ENCODE measurements at places on chromosomes 4 and X.

DNA sequence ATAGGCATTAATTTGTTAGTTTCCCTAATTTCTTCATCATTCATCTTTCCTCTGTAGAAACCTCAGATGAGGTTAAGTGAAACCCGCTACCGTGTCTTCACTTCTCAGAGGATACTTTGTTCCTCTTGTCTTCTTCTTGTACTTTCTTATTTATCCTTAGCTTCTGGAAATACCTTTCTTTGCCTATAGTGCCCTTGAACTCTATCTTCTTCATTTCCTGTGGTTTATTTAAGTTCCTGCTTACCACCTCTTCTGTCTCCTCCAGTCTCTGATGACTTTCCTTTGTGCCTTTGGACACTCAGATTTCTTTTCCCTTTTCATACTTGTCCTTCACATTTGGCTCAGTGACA is 159.6 kb upstream of the LEF1 start:
- DNase-seq = no peak

- no peak for DNase-seq
Observed at GRCh38 chrX:148159796-148160195, 178.7 kb downstream of the FMR1NB start.

DNA sequence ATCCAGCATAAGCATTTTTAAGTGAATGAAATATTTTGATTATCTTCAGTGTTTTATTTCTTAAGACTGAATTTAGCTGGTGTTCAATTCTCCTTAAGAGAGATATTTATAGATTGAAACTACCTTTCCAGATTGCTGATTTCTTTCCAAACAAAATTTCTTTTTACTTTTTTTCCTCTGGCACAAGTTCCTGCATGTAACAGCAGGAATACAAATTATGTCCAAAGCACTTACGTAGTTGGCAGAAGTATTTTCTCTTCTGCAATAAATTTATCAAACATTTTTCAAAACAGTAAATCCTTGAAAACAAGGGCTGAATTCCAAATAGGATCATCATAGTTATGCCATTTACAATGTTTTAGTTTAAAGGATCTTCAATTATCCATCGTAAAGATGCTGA is 412.6 kb downstream of the IQCM start:
- DNase-seq = no peak

- no peak for DNase-seq
Observed at GRCh38 chr4:168317621-168318020, 931 bp downstream of the DDX60 start.

DNA sequence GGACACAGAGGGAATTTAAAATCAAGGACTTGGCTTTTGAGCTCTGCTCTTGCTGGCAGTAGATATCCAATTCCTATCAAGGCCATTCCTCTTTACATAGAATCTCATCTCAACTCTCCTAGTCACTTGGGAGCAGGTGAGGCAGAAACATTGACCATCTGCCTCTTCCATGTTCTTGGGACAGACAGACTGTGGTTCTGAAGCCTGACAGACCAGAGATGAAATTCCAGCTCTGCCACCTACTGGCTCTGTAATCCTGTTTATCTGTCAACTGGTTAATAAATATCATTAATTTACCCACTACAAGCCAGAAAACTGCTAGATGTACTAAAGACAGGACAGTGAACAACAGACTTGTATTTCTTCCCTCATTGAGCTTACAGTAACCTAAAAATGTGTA is 300.8 kb downstream of the ADGRL3 start:
- DNase-seq = no peak

- DNase-seq = no peak
Observed at GRCh38 chr4:152459326-152459725, 76.6 kb downstream of the FBXW7 start.

- DNase-seq = no peak
Observed at GRCh38 chr4:129550281-129550785, 454.4 kb downstream of the C4orf33 start.

DNA sequence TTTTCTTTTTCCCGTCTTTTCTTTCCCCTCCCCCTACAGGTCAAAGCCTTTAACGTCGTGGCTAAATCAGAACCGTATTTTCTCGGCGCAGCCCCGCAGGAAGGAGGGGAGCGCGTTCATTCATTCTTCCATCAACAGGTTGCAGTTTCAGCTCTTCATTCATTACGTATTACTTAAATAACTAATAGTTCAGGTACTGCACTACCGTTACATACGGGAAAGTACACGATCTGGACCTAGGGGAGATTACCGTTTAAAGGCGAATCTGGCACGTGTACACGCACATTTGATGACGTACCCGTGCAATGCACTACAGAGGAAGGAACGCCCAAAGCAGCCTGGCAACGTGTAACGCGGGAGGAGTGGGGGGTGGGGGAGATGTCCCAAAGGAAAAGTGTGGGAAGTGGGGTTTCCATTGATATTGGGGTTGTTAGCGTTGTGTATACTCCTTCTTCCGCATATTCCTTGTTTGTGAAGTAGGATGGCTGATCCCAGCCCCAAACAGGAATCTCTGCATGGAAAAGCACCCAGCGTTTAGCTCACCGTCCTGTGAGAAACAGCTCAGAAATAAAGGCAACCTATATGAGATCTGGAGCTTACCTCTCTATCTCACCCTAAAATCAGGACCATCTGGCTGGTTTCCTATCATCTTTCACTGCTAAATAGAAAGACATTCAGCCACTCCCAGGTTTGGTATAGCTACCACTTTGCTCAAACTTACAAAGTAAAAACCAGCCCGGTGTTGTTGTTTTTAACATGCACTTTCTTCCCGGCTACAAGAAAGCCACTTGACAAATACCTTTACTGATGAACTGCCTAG is 585 bp upstream of the SEC24D start:
- peak; percentile 23 for DNase-seq

DNA sequence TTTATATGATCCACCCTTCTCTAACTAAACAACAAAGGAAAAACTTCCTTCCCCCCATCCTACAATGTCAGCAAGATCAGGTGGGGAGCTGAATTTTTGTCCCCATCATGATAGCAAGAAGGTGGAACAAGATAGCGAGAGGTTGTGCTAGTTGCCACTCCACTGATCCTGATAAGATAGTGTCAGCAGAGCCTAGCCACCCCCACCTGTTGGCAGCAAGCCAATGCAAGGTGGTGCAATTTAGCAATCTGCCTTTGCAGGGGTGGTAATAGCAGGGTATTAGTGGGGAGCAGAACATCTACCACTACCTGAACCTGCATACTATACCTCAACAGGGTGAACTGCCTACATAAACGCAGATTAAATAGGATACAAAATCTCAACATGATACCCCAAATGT is 80.2 kb upstream of the MAMLD1 start:
- DNase-seq = no peak

GRCh38 chr4:105560421-105560848 is 8.0 kb downstream of the ARHGEF38 start:
- DNase-seq = no peak

GRCh38 chrX:72366178-72366577 is 60.5 kb upstream of the CITED1 start:
- DNase-seq = no peak

DNA sequence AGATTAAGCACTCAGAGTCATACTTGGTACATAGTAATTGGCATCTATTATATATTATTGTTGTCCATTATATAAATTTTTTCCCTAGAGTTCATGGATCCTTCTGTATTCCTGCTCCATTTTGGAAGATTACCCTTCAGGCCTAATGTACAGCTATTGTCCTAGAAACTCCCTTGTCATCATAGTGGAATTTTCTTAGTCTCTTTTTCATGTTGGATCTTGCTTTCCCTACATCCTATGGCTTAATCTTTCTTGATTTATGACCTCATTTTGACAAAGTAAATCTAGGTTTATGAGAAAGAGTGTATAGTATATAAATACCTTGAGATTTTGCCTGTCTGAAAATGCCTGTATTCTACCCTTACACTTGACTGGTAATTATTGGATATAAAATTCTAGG is 22.1 kb downstream of the ARMCX4 start:
- DNase-seq = no peak

DNA sequence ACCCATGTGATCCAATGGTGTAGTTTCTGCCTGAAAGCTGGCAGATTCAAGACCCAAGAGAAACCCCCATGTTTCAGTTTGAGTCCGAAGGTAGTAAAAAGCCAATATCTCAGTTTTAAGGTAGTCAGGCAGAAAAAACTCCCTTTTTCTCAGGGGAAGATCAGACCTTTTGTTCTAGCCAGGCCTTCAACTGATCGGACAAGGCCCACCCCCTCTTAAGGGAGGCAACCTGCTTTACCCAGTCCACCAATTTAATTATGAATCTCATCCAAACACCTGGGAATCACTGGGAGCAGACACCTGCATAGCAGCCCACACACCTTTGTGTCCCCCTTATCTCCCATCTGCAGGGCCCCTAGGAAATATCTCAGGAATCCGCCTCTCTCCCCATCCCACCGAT is 322.0 kb downstream of the STK32B start:
- DNase-seq = no peak

DNA sequence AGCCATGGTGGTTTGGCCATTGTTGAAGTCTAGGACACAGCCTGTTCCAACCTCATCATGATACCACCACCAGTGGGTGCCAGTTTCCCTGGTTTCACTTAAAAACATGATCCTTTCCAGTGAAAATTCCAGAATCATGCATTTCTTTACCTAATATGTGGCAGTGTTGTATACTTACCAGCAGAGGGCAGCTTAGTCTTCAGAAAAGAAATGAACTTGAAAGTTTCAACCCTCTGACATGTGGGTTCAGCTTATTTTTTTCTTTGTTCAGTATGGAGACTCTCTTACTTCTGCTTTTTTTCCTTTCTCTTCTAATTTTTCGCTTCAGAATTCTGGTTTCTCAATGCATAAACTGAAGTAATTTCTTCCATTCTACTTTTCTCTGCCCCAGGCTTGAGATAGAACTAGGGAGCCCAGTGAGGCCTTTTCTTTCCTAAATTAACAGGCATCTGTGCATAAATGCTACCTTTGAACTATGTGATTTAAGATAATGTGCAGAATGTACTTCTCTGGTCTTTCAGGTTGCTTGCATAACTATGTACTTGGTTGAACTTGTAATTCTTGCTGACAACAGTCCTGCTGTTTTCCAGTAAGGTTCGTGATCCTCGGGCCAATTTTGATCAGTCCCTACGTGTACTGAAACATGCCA is 10.7 kb downstream of the LIAS start:
- DNase-seq = peak; percentile 7

- no peak for DNase-seq
Observed at GRCh38 chr4:124590480-124590879, 122.1 kb downstream of the ANKRD50 start.

DNA sequence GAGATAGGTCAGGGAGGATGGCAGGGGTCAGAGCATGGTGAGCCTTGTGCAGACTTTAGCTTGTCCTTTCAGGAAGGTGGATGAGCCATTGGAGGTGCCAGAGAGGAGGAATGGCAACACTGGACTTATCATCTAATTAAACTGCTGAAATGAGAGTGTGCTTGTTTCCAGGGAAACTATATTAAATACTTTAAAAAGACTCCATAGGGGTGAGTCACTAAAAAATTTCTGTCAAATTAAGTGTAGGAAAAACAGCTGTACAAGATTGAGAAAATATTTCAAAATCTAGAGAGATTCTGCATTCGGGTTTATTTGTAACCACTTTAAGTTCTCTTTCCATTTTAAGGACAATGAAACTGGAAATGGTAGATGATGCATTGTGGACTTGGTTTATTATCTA is 11.4 kb downstream of the FRAS1 start:
- DNase-seq = no peak

- peak; percentile 29 for DNase-seq
Observed at GRCh38 chrX:72126539-72127140, 5.1 kb downstream of the RTL5 start.

GRCh38 chr4:82567444-82567843 is 5.7 kb upstream of the TMEM150C start:
- no peak for DNase-seq

- DNase-seq = no peak
Observed at GRCh38 chrX:45830343-45830742, 629.7 kb upstream of the DIPK2B start.

- DNase-seq = no peak
Observed at GRCh38 chr4:111631215-111631999, 513.8 kb upstream of the FAM241A start.

GRCh38 chrX:50815120-50815519 is 1.1 kb upstream of the SHROOM4 start:
- no peak for DNase-seq

- DNase-seq = no peak
Observed at GRCh38 chr4:73869130-73870055, at the start of gene CXCL1. Gene CXCL1 (plus strand): TSS chr4:73869393. CDS start chr4:73869471, 78 bp downstream.
